AML-193 (cell line): ENCODE measurements at places on chromosomes 5 and 9.

- DNase-seq, result peak; percentile 10
These were observed 133.3 kb upstream of the DMRT1 start for GRCh38 chr9:708182-708550.

DNA sequence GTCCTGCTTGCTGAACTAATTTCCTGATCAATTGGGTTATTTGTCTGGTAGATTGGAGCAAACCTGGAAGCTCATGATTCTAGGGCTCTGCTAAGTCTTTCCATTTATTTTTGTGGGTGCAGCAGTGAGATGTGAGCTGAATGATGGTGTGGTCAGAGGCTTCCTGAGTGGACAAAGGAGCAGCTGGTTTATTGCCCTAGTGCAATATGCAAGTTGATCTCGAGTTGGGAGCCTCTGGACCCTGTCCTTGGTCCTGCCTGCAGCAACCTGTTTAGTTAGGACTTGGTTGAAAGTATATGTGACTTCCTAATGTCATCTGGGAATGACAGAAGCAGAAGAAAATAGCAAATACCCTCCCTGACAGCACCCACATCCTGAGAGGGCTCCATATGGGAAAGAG lies 4.2 kb upstream of the UNC5A start:
- peak; percentile 8 for DNase-seq

- no peak for DNase-seq
These were observed 535.8 kb downstream of the CYLC2 start for GRCh38 chr9:103530934-103531333.

DNA sequence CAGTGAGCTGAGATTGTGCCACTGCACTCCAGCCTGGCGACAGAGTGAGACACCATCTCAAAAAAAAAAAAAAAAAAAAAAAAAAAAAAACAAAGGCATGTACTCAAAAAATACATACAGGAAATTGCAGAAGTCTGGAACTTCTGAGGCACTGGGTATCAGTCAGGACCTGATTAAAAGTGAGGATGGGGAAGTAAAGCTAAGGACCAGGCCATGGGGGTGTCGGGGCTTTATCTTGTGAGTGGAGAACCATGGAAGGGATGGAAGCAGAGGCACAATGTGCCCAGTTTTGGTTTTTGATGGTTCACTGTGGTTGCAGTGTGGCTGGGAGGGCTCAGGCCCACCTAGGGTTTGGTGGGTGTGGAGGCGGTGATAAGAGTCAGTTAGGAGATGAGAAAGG lies 212.7 kb upstream of the PIK3R1 start:
- no peak for DNase-seq

DNA sequence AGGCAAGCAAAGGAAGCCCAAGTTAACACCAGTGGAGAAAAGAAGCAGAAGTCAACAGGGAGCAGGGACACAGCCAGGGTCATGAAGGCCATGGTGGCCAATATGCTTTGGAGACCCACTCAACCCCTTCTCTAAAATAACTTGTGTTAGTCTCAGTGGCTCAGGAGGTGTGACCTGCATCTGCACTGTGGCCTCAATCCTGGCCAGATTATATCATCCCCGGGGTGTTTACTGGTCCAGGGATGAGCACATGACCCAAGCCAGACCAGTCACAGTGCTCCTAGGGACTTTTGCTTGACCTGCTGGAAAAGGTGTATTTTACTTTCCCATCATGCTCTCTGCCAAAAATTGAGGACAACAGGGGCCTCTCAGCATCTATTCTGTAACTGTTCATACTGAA lies 105.2 kb downstream of the DPYSL3 start:
- no peak for DNase-seq

GRCh38 chr9:134641990-134642384 lies 384 bp downstream of the COL5A1 start:
- DNase-seq, result no peak

GRCh38 chr5:135130261-135131215 lies 96.5 kb upstream of the PITX1 start:
- no peak for DNase-seq
